ENCODE measurements at places on chromosomes 13 and 19.

DNA sequence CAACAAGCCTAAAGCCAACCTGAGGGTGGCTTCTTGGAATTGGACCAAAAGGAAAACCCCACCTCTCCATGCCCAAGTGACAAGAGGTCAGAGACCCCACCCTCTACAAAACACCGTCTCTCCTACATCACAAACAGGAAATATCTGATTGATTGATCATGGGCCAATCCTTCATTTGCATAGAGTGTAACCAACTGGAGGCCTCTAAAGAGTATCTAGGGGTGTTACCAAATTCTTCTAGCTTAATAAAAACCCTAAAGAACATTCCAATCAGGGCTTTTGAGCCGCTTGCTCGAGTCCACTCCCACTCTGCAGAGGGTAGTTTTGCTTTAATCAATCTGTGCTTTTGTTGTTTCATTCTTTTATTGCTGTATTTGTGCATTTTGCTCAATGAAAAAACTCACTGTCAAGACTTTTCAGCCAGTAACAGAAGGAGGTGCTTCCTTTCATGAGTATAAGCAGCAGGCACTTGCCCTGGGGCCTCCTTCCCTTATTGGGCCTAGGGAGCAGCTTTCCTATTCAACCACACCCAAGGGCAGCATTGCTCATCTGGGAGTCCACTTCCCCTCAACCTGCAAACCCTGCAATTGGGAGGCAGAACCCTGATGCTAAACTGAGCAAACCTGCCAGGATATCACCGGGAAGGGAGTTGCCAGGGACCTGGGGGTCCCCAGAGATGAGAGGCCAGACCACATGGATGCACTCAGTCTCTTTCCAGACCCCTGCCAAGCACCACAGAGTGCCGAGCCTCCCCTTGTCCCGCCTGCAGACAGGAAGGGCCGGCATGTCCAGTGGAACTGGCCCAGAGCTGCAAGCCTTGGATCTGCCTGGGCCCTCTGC is 154.3 kb upstream of the VSTM2B start:
- DNase-seq: no peak

GRCh38 chr13:48009284-48009683 is 8.2 kb upstream of the SUCLA2 start:
- DNase-seq: no peak

GRCh38 chr13:110965038-110965754 is 50.3 kb upstream of the ANKRD10 start:
- DNase-seq: no peak

- DNase-seq: no peak
These were observed 13.0 kb upstream of the KCNN1 start for GRCh38 chr19:17953869-17954268.

DNA sequence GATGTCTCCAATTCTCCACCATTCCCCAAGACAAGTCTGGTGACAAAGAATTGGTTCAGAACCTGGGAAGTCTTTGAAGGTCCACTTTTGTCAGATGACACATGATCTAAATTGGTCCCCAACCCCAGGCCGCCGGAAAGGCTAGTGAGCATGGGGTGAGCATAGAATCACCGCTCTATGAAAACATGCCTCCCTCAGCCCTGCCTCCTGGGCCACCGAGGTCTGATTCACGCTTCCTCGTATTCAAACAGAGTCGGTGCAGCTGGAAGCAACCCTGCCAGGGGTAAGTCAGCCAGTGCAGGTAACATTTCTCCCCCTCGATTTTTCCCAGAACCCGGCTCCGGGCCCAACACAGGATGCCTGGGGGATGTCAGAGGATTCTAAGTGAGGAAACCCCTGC is 33.9 kb upstream of the KLF2 start:
- DNase-seq: no peak

DNA sequence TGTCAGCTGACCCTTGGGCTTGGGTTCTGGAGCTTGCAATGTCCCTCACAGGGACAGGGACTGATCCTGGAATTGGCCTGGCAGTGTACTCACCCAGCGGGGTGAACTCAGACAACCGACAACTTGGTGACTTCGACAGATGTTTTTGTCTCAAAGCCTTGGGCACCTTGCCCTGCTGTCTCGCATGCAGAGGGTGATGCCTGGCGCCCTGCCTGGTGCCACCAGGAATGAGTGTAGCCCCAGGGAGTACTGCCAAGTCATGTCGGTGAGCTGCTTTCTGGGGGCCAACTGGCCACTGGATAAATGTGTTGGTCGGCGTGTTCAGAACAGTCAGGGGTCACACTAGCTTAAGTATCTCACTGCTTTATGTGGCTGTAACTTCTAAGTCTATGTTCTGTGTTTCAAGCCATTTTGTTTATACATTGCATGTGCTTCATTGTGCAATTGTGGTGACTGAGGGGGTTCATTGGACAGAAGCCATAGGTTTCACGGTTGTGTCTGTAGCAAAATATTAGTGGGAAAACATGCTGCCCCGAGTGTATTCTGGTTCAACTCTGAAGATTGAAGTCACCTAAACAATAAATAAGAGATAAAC is 96.3 kb upstream of the TNFSF11 start:
- DNase-seq: no peak

- DNase-seq: no peak
These were observed 229.7 kb downstream of the KCTD12 start for GRCh38 chr13:76656500-76656899.

GRCh38 chr13:112053744-112054615 is 13.0 kb upstream of the SOX1 start:
- DNase-seq: no peak

DNA sequence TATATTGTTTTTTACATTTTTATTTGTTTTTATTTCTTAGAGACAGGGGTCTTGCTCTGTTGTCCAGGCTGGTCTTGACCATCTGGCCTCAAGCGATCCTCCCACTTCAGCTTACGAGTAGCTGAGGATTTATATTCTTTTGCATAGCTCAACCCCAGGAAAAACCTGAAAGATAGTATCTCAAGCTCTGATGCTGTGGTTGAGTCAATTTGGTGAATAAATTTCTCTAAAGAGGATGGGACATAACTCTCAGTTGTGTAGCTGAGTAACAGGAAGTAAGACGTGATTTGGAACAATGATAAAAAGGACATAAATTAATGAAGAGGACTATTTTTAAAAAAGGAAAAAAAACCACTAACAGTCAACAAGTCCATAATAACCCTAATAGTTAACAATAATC is 79.8 kb upstream of the TNFSF11 start:
- DNase-seq: no peak

DNA sequence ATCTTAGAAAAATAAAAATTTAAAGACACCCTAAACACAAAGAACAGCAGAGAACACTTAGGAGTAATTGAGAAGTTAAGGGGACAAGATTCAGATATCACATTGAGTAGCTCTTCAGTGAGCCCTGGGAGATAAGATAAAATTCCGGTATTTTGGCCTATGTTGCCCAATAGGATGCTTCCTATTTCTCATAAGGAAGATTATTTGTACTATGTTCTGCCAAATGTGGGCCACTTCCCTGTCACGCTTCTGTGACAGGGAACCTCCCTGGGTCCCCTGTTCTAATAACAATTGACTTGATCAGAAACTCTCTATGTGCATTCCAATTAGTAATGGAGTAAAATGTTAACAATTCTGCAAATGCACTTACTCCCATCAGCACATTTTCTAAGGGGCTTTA is 310.7 kb downstream of the MYO16 start:
- DNase-seq: no peak

GRCh38 chr19:11577451-11578257 is at the start of gene ACP5:
Gene ACP5 (minus strand): TSS chr19:11577645. CDS start chr19:11577317, 328 bp downstream.
- DNase-seq: no peak

- DNase-seq: no peak
These were observed 295.2 kb downstream of the DCLK1 start for GRCh38 chr13:35835989-35836388.

GRCh38 chr19:1417145-1417544 is 9.8 kb downstream of the DAZAP1 start:
- DNase-seq: no peak

DNA sequence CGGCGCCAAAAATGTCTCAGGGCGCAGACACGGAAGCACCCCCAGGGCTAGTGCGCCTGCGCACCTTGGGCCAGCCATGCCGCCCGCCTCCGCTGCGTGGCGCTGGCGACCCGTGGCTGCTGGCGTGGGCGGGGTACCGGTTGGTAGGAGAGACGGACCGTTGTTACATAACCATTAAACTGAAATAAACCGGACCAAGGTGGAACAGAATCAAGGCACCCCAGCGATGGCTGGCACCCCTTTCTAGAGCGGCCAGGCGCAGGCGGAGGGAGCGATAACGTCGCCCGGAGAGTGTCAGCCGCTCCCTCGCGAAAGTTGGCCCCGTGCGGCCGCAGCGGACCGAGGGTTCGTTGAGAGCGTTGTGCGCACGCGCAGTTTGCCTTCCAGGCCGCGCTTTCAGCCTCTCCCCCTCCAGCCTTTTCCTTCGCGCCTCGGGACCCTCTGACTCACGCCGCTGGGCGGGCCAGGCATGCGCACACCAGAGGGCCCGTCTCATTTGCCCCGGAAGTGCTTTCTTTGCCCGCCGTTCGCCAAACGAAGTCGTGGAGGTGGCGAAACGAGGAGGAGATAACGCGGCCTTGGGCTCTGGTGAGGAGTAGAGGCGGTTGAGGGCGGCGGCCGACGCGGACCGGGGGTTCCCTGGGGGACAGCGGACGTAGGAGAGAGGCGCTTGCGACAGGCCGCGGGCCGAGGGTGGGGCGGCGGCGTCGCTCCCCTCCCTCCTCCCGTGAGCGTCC is at the start of the genes PLEKHJ1 and SF3A2:
Gene PLEKHJ1, minus strand, starts transcription at position 16 of the 737 bp plus-strand sequence. CDS start 81 bp downstream, outside the sequence.
Gene SF3A2, plus strand, starts transcription at position 511 of the 737 bp plus-strand sequence. CDS start 6,595 bp downstream, outside the sequence.
- DNase-seq: peak; percentile 97

DNA sequence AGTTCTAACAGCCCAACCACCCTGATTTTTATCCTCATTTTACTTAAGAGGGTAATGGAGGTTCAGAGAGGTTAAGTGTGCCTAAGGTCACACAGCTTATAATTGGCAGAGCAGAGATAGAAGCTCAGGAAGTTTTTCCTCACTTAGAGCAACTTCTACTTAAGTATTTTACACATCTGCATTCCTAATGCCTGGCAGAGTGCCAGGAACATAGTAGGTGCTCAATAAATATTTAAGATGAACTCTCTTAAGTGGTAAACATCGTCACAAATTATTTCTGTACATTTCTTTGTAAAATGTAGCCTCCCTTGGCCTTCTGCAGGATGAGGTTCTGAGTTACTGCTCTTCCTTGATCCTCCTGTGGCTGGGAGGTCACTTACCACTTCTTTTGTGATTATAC is 14.7 kb downstream of the FARP1 start:
- DNase-seq: no peak

- DNase-seq: no peak
These were observed 365.4 kb downstream of the NDFIP2 start for GRCh38 chr13:79846386-79846785.

DNA sequence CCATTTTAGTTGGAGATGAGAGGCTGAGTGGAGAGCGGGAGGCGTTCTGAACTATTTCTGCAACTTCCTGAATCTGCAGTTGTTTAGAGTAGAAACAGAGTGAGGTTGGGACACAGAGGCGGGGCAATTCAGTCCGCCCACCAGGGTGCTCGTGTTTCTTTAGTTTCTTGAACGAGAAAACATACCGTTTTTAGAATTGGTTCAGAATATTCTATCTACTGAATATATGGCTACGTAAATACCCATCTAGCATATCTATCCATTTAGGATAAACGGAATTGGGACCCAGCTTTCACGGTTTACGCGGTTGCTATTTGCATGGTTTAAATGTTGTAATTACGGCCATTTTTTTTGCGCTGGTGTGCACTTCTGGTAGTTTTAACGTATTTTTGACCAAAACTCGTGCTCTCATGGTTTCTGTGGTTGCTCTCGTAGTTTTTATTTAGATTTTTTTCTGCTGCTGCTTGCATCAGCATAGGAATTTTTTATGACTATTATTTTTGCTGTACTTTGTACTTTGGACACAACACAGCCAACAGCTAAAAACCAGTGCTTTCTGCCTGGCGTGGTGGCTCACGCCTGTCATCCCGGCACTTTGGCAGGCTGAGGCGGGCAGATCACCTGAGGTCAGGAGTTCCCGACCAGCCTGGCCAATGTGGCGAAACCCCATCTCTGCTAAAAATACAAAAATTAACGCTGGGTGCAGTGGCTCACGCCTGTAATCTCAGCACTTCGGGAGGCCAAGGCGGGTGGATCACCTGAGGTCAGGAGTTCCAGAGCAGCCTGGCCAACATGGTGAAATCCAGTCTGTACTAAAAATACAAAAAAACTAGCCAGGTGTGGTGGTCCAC is 32.7 kb downstream of the TIMM13 start:
- DNase-seq: no peak

- DNase-seq: no peak
These were observed 9.4 kb downstream of the LRP3 start for GRCh38 chr19:33203529-33203928.

- DNase-seq: peak; percentile 64
These were observed 624 bp downstream of the CTXN1 start for GRCh38 chr19:7925171-7925851.

DNA sequence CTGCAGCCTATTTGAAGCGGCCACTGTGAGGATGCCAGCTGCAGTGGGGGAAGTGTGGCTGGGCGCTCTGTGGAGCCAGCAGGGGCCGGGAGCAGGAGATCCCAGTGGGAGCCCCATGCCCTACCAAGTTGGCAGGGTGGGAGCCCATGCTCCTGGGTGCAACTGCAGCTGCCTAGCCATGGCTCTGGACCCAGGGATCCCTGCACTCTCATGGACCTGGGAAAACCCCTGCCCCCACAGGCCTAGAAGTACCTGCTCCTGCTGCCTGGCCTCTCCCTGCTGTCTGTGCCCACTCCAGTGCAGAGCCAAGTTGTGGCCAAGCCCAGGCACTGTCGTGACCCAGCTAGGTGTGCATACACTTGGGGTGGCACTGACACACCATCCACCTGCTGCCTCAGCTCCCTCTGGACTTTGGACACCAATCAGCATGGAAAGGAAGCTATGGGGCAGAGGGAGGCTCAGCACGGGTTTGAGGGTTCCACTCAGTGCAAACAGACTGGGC is 20.9 kb downstream of the LIG4 start:
- DNase-seq: no peak

DNA sequence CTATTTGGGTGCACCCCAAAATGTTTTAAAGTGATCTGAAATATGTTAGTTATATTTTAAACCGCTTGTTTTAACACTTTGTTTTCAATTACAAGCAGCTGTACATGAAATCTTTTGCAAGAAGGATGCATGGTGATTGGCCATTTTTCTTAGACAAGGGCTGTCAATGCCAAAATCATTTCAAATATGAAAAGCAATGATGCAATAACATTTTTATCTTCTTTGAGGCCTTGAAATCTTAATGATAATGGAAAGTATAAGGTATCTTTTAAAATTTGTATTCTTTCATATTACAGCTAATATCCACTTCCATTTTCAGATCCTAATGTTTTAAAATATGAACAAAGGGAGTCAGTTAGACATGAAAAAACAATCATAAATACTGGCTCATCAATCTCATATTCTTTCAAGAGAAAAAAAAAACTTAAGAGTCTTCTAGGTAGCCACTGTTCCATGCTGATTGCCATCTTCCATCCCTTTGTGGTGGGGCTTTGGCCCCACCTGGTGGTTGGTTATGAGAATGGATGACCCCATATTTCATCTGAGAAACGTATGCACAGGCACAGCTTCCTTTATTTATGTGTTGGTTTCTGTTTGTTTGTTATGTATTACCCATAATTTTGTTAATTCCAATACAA is 330.3 kb upstream of the MIR17HG start:
- no peak for DNase-seq
